Activated naive CD4-positive, alpha-beta T cell treated with anti-CD3 and anti-CD28 coated beads for 36 hours (primary cell): ENCODE measurements at places on chromosomes 16 and 17. TPM values are rescaled to one million over a fixed set of nuclear protein-coding genes. Genes with fewer than 3 reads are reported as not detected.
A peak's percentile ranks its signal among the peaks of the same experiment; 100 is the strongest.

The TPSB2 gene
- total RNA-seq = not detected

The TIGD7 gene
- total RNA-seq = 4.1 TPM

The HSF5 gene
- 3.6 TPM for total RNA-seq

DNA sequence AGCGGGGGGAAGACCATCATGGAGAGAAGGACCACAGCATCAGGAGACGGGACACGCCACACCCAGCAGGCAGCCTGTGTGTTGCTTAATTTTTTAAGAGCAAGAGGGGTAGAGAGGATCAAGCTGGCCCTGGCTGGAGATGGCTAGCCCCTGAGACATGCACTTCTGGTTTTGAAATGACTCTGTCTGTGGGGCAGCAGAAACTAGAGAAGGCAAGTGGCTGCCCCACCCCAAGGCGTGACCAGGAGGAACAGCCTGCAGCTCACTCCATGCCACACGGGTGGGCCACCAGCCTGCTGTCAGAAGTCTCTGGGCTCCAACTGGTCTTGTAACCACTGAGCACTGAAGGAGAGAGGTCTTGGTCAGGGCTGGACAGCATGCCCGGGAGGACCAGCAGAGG, 75.5 kb downstream of the SOCS1 start:
- H3K27ac ChIP-seq = peak overlapping the region; percentile 24
- H3K27me3 ChIP-seq = no peaks in the 10 kb centered on the region
- peaks cover 24% of the 10 kb centered on the region for H3K4me1 ChIP-seq

DNA sequence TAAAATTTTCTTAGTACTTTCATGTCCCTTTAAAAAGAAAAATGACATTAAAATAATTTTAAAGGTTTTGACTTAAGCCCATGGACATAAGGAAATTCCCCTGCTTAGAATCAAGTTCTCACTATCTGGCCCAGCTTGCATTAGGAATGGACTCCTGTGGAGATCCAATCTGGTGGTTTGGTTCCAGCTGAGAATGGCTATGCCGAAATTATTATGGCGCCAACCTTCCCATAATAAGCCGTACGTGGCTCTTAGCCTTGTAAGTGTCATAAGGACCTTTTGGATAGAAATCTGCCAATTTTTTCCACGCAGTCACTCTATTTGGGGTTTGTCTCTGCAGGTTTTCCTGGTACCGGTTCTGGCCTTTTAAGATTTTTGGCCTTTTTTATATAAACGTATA, 262.1 kb upstream of the MAF start:
- H3K36me3 ChIP-seq = no peaks in the 10 kb centered on the region
- no peaks in the 10 kb centered on the region for H3K4me1 ChIP-seq
- no peak overlapping the region for H3K4me3 ChIP-seq

The SLC38A10 gene
- total RNA-seq = 31.9 TPM

- no peak overlapping the region for H3K4me3 ChIP-seq
- H3K36me3 ChIP-seq = peaks cover 7% of the 10 kb centered on the region
- no peak for DNase-seq
- no peak overlapping the region for H3K27ac ChIP-seq
- peaks cover 10% of the 10 kb centered on the region for H3K27me3 ChIP-seq
- H3K4me1 ChIP-seq = peaks cover 18% of the 10 kb centered on the region
These were observed 251.9 kb upstream of the AXIN2 start for GRCh38 chr17:65813306-65813705.

GRCh38 chr16:1108299-1109252, 12.5 kb upstream of the C1QTNF8 start:
- no peak overlapping the region for H3K27ac ChIP-seq
- H3K4me1 ChIP-seq = no peaks in the 10 kb centered on the region
- no peaks in the 10 kb centered on the region for H3K36me3 ChIP-seq
- no peak for DNase-seq
- H3K4me3 ChIP-seq = no peak overlapping the region

DNA sequence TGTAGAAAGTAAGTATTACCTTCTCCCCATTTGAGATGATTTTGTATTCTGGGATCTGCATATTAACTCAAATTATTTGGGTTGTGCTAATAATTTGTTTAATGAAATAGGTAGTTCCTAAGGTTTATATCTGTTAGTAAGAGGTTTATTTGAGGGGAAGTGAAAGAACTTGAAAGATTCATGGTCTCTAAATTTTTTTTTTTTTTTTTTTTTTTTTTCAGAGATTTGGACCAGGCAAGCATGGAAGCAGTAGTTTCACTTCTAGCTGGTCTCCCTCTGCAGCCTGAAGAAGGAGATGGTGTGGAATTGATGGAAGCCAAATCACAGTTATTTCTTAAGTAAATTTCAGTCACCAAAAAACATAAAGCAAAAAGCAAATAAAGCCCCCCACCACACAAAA, 65.2 kb downstream of the OMG start:
- peaks cover 11% of the 10 kb centered on the region for H3K36me3 ChIP-seq
- DNase-seq = no peak
- H3K27ac ChIP-seq = no peak overlapping the region
- no peak overlapping the region for H3K4me3 ChIP-seq
- H3K4me1 ChIP-seq = no peaks in the 10 kb centered on the region

GRCh38 chr16:65547772-65548446, 426.0 kb upstream of the CDH11 start:
- H3K4me3 ChIP-seq = no peak overlapping the region
- H3K27me3 ChIP-seq = no peaks in the 10 kb centered on the region
- H3K4me1 ChIP-seq = no peaks in the 10 kb centered on the region
- no peaks in the 10 kb centered on the region for H3K36me3 ChIP-seq
- no peak for DNase-seq
- no peak overlapping the region for H3K27ac ChIP-seq

DNA sequence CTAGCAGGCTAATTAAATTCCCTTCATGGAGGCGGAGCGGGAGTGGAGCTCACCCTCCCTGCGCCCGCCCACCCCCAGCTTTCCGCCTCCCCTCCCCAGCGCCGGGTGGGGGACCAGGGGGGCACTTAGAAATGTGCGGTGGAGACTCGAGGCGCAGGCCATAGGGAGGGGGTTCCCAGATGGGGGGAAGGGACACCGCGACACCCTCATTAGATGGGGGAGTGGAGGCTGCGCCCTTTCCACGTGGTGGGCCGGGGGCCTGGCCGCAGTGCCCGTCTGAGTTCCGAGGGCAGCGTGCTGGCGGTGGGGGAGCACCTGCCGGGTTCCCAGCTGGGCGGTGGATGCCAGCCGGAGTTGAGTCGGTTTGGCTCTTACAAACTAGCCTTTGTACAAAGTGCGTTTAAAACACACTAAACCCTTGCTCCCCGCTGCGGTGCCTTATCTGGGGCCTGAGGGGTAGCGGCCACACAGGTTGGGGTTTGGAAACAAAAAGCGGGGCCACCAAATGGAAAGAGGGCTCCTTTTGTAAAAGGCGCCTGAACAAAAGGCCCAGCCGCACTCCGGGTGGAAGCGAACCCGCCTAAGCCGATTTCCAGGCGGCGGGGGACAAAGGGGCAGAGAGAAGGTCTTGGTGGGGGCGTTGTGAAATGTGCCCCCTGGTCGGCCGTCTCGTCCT, 1.4 kb downstream of the GSE1 start:
- H3K36me3 ChIP-seq = no peaks in the 10 kb centered on the region
- H3K27me3 ChIP-seq = peaks cover 23% of the 10 kb centered on the region
- peaks cover 37% of the 10 kb centered on the region for H3K4me1 ChIP-seq
- DNase-seq = no peak

DNA sequence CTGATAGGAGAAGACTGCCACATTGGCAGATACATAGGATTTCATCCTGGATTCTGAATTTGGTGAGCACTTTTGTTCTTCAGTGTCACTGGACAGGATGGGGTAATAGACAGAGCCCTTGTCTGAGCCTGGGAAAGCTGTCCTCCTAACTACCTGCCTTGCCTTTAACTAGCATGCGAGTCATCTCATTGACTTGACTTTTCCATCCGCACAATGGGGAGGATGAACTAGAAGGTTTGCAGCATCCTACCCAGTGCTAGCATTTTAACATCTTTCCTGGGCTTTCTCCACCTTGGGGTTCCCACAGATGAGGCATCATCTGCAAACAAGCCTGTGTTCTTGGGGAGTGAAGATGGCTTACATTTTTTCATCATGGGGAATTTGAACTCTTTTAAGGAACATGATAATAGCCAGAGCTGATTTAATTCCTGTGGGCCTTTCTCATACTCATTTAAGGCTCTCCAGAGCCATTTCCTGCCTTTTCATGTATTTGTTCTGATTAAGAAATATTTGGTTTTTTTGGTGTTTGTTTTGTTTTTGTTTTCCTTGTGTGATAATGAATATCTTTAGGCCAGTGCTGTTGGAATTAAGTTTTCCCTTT, 139.5 kb downstream of the MSI2 start:
- H3K36me3 ChIP-seq = peaks cover 20% of the 10 kb centered on the region
- H3K27me3 ChIP-seq = no peaks in the 10 kb centered on the region
- H3K4me1 ChIP-seq = peaks cover 8% of the 10 kb centered on the region
- DNase-seq = no peak
- no peak overlapping the region for H3K27ac ChIP-seq
- H3K4me3 ChIP-seq = no peak overlapping the region

DNA sequence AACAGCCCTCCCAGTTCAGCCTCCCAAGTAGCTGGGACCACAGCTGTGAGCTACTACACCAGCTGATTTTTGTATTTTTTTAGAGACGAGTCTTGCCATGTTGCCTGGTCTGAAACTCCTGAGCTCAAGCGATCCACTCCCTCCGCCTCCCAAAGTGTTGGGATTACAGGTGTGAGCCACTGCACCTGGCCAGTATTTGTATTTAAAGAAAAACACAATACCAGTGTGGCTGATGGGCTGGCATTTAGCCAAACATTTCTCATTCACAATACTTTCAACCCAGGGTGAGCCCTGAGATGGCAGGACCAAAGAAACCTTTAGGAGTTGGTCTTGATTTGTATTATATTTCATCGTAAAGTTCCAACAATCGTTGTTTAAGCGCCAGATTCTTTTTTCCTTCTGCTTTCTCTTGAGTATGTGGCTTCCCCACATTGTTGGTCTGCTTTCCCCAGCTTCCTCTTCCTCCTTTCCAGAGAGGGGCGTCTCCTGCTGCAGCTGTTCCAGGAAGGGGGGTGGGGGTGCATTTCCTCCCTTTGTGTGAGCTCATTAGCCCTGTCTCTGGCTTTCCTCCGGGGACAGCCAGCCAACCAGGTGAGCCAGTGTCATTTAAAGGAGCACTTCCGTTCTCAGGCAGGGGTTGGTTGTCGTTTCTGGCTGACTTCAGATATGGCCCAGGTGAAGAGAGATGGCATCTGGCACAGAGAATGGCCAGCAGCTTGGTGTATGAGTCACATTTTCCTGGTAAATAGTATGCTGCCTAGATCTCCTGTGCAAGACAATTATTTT, 79.9 kb downstream of the GPRC5B start:
- peaks cover 22% of the 10 kb centered on the region for H3K4me1 ChIP-seq
- H3K36me3 ChIP-seq = no peaks in the 10 kb centered on the region
- peak overlapping the region; percentile 74 for H3K27ac ChIP-seq
- H3K4me3 ChIP-seq = peak overlapping the region; percentile 59
- peak; percentile 79 for DNase-seq

GRCh38 chr17:13256545-13256944, 238.7 kb upstream of the ELAC2 start:
- no peak overlapping the region for H3K4me3 ChIP-seq
- H3K4me1 ChIP-seq = no peaks in the 10 kb centered on the region
- no peak overlapping the region for H3K27ac ChIP-seq
- H3K36me3 ChIP-seq = no peaks in the 10 kb centered on the region
- no peak for DNase-seq
- H3K27me3 ChIP-seq = no peaks in the 10 kb centered on the region

DNA sequence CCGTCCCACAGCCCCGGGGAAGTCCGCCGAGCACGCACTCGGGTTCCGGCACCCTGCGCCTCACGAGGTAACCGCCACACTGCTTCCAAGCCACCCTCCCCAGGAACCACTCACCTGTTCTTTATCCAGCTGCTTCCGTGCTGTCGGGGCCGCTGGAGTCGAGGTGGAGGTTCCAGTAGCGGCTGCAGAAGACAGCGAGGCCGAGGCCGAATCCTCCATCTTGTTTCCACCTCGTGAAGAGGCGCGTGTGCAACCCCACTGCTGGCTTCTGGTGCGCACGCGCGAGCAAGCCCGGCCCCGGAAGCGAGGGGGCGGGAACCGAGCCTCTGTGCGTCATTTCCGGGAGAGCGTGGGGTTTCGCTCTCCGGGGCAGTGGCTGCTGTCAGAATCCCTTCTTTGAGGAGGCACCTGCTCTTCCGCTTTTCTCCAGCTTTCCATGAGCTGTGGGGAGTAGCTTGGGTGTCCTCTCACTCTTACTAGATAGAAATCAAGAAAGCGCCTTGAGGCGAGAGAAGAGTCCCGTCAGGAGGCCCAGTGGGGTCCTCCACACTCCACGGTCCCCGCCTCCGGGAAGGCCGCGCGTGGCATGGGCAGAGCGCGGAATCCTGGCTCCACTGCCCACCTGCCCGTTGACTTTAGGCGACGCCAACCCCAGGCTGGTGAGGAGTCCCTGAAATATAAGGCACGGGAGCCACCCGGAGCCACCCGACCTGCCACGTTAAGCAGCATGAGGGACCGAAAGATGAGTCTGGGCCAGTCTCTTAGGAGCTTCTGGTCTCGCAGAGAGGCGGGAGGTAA, at the start of gene RSL1D1:
TSS of gene RSL1D1 (minus strand) at position 249 of the 798 bp plus-strand sequence. CDS start at position 219, 30 bp downstream.
- H3K4me3 ChIP-seq = peak within 1 kb of the TSS; percentile 98
- DNase-seq = peak; percentile 93
- H3K4me1 ChIP-seq = peaks cover 61% of the 10 kb centered on the region
- H3K27me3 ChIP-seq = no peaks in the 10 kb centered on the region
- peak within 1 kb of the TSS; percentile 90 for H3K27ac ChIP-seq

GRCh38 chr16:30534368-30535105, at the start of gene ZNF747:
Gene ZNF747 (minus strand): TSS chr16:30534858. CDS start chr16:30534679, 179 bp downstream.
- peak within 1 kb of the TSS; percentile 96 for H3K4me3 ChIP-seq
- peaks cover 49% of the 10 kb centered on the region for H3K4me1 ChIP-seq
- peaks cover 39% of the 10 kb centered on the region for H3K36me3 ChIP-seq
- H3K27me3 ChIP-seq = no peaks in the 10 kb centered on the region
- H3K27ac ChIP-seq = peak within 1 kb of the TSS; percentile 99

- H3K4me1 ChIP-seq = peaks cover 25% of the 10 kb centered on the region
- H3K4me3 ChIP-seq = no peak overlapping the region
- DNase-seq = no peak
- no peak overlapping the region for H3K27ac ChIP-seq
These were observed 31.1 kb upstream of the COX10 start for GRCh38 chr17:14038206-14038605.

GRCh38 chr16:17304491-17305119, 166.2 kb downstream of the XYLT1 start:
- H3K27ac ChIP-seq = peak overlapping the region; percentile 11
- H3K27me3 ChIP-seq = no peaks in the 10 kb centered on the region
- H3K4me3 ChIP-seq = no peak overlapping the region
- H3K4me1 ChIP-seq = peaks cover 33% of the 10 kb centered on the region
- no peaks in the 10 kb centered on the region for H3K36me3 ChIP-seq

GRCh38 chr16:55469821-55470532, 9.0 kb upstream of the MMP2 start:
- peaks cover 12% of the 10 kb centered on the region for H3K4me1 ChIP-seq
- no peak overlapping the region for H3K4me3 ChIP-seq

DNA sequence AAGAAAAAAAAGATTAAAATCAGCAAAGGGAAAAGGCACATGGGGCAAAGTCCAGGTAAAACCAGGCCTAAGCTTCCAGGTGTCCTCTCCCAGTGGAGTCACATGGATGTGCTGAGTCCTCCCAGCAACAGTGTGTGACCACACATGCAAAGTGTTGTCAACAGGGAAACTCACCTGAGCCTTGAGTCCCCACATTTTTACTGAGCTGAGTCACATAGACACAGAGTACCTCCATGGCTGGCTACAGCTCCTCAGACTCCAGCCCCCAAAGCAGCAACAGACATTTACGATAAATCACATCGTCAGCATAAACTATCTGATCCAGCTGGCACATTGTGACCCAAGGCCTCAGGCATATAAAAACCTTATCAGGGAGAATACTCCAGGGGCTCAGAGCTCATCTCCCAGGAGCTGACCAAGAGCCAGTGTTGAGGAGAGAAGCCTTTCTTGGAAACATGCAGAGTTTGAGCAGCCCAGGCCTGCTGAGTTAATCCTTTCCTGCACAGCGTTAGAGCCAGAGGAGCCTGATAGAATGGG, 20.5 kb downstream of the ERCC4 start:
- peaks cover 15% of the 10 kb centered on the region for H3K4me1 ChIP-seq
- H3K27me3 ChIP-seq = no peaks in the 10 kb centered on the region
- H3K4me3 ChIP-seq = no peak overlapping the region
